ENCODE measurements at places on chromosomes 3 and 15.

DNA sequence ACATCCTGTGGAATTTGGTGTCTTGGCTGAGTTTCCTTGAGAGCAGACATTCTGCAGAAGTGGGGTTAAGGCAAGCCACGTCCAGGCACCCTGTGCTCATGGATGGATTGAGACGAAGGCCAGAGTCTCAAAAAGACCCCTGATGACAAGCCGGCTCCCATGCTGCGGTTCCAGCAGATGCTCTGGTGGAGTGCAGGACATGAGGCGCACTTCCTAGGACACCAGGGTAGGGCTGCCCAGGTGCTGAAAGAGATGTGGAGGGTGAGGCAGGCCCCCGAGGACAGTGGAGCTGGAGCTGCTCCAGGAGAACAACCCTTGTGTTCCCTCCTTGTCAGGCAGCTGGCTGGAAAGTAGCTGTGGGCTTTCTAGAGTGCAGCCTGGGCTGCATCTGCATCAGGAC, 81.0 kb downstream of the ASB7 start:
- DNase-seq = no peak

GRCh38 chr3:43231276-43232000, 54.9 kb upstream of the SNRK start:
- DNase-seq = no peak

DNA sequence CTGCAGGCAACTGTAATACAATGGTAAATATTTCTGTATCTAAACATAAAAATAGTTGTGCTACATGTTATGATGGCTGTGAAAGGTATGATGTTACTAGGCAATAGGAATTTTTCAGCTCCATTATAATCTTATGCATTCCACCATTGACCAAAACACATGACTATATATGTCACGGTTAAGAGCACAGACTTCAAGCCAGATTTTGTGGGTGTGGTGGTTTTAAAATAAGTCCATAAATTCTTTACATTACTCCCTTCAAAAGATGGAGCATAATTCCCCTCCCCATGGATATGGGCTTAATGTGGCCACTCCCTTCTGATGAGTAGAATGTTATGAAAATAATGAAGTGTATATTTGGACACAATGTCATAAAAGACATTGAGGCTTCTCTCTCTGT, 88.4 kb upstream of the TBC1D5 start:
- no peak for DNase-seq

GRCh38 chr15:79676621-79677020, 220.2 kb downstream of the MTHFS start:
- DNase-seq = no peak

DNA sequence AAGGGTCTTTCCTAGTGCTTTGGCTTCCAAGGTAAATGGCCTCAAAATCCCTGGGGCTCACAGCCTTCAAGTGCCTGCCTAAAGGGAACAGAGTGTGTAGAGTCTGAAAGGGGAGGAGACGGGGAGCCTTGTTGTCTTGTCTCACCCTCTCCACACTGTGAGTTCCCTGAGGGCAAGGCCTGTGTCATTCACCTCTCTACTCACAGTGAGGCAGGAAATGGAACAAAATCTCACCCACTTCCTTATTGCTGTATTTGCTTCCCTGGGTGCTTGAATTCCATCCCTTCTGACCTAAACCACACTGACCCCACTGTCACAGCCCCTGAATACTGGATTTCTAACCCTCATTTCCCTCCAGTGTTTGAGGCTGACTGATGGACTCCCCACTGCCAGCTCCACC, 197.5 kb downstream of the EPHB1 start:
- DNase-seq = no peak
